Endothelial cell (in vitro differentiated cells): ENCODE measurements at places on chromosomes 4 and X.

DNA sequence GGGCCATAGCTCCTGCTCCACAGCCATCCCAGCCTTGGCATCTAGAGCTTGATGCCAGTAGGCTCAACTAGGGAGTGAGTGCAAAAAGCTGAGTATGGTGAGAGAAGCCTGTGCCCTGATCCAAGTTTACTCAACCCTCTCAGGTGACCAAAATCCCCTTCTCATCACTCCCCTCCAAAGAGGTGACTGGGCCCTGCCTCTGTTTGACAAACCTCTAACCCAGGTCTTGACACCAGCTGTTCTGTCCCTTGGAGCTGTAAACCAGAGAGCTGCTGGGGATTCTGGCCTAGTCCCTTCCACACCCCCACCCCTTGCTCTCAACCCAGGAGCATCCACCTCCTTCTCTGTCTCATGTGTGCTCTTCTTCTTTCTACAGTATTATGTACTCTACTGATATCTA lies 73.5 kb downstream of the MSN start:
- no peak for DNase-seq

DNA sequence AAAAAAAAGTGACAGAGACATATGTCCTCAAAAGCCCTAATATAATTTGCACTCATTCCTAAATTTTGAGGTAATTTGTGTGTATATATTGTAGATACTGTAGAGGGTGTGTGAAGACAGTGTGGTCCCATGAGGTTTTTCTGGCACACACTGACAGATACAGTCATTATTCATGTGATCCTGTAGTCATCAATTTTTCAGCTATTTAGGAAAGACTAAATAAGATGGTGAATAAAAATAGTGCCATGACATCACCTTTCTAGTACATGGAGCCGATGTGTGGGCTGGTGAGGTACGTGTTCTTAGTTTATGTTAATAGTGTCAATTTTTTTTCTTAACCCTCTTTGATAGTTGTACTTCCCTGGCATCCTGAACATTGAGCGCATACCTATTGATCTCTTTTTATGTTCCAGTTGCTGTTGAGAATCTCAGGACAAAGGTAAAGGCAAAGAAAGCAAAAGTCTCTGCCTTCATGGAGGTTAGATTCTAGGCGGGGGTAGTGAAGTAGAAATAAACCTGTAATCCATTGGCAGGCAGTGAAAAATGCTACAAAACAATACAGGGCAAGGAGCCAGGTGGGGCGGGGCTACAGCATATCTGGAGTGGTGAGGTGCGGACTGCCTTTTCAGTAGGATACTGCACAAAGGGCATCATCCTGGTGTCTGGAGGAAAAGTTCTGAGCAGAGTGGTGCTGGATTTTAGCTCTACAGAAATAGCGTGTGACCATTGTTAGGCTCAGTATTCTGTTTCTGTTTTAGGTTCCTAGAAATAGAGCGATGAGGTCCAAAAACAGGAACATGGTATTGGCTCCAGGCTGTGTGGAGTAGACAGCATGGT lies 93.8 kb downstream of the ARHGAP10 start:
- no peak for DNase-seq

DNA sequence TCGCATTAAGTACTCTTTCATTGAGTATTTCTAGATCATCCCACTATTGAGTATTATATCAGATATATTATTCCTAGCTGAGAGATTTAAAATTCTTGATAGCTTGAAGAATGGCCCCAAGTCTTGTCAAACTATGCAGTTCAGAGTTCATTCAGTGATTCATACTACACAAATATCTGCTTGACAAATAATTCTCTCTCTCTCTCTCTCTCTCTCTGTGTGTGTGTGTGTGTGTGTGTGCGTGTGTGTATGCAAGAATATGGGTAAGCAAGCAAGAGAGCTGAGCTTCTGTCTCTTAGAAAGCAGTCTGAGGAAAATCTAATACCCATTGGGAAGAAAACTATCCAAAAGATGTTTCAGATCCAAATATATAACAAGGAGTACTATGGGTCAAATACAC lies 142.0 kb downstream of the SLC10A7 start:
- DNase-seq, result no peak

- no peak for DNase-seq
Measured at GRCh38 chr4:145437466-145437865, 44.2 kb upstream of the SMAD1 start.

DNA sequence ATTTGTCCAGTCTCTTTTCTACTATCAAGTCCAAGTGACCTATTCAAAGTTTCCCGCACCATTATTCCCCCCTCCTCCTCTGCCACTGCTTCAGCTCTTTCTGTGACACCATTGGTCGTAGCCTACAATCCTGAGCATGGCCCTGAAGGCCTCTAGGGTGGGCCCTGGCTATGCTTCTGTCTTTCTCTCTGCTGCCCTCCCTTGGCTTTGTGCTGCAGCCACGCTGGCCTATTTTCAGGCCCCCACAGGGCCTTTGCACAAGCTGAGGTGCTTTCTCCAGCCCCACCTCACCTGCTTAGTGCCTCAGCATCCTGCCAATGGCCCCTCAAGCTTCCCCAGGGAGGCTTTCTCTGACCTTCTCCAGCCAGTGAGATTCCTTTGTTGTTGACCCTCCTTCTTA lies 156.5 kb downstream of the NHS start:
- no peak for DNase-seq

DNA sequence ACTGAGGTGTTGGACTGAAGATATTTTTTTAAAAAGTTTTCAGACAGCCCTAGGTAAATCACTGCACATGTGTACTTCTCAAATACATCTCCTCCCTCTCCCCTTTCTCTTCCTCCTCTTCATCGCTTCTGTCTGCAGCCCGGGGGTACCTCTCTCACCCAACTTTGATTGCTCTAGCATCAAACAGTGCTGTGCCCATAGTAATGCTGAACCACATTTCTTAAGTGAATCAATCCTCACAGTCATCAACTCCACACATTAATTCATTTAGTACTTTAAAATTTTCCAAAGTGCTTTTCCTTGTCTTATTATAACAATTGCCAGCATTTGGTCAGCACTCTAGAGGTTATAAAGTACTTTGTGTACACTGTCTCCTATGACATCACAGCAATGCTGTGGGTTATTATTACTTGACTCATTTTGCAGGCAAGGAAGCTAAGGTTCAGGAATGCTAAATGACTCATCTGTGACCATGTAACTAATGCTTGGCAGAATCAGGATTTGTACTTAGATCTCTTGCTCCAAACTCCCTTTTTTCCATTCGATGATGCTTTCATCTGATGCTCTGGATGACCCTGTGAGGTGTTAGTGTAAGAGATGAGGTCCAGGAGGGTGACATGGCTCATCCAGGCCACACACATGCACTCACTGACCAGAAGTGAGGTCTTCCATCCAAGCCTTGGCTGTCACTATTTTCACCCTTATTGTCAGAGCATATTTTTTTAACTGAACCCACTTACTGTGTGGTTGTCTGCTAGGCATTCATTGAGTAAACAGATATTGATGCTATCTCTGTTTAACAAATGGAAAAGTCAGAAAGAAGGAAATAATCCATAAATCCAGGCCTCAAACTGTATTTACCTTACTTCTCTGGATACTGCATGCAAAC lies 58.8 kb downstream of the RHOH start:
- no peak for DNase-seq

GRCh38 chrX:9775930-9776329 lies 10.3 kb upstream of the GPR143 start:
- DNase-seq, result no peak

DNA sequence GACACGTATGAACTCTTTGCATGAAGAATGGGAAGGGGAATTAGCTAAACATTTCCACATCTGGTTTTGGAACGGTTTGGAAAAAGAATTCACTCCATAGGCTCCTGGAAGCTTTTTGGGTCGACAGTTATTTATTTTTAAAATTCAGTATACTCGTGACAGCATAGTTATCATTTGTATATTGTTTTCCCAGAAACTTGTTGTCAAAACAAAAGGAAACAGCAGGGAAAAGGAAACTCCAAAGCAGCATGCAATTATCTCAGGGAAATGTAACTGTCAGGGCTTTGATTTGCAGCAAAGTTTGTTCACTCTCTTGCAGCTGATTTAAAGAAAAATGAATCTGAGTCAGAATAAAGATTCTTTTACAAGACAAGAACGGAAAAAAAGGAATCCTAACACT lies 86.5 kb downstream of the PLAC1 start:
- no peak for DNase-seq

GRCh38 chr4:112515198-112516065 lies 548 bp downstream of the NEUROG2 start:
- DNase-seq, result peak; percentile 51

GRCh38 chr4:164648151-164648848 lies 105.6 kb upstream of the SMIM31 start:
- DNase-seq, result no peak

DNA sequence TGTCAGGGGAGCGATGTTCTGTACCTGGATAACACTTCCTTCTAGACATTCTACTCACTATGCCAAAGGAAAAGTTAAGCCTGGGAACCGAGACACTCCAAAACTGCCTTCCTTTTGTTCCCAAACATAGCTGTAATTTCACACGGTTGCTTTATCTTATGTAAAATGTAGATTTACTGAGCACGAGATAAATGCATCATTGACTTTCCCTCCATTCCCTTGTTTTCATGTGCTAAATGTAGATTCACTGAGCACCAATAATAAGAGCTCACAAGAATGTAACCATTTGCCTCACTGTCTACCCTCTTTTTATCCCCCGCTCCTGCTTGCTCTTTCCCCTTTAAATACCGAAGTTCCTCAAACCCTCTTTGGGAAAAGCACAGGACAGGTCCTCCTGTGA lies 10.7 kb upstream of the PPEF2 start:
- no peak for DNase-seq

DNA sequence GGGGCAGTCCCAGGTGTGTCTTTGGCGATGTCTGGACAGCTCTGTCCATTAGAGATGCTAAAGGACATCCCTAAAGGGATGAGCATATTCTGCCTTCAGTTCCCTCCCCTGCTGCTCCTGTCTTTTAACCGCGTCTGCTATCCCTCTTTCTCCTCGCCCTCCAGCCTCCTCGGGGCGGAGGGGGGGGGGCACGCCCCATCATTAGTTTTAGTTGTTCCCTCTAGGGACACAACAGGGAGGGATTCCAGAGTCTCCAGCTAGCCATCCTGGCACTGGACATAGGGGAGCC lies 1.1 kb downstream of the MSL3 start:
- DNase-seq, result no peak

DNA sequence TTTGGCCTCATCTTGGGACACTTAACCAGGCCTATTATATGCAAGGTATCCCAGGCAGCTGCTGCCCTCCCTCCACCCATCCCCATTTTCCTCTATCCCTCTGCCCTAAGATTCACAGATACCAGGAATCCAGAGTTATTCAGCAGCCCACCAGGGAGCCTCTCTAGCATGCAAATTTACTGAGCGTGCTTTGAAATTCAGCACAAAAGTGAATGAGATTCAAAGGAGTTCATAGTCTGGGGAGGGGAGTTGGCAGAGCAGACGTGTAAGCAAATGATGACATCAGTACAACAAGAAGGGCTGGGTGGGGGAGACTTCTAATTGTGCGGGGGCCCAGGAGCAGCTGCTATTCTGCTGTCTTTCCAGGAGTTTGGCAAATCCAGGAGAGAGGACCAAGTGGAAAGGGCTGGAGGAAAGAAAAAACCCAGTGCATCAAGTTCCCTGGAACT lies 1.7 kb upstream of the MTM1 start:
- no peak for DNase-seq

DNA sequence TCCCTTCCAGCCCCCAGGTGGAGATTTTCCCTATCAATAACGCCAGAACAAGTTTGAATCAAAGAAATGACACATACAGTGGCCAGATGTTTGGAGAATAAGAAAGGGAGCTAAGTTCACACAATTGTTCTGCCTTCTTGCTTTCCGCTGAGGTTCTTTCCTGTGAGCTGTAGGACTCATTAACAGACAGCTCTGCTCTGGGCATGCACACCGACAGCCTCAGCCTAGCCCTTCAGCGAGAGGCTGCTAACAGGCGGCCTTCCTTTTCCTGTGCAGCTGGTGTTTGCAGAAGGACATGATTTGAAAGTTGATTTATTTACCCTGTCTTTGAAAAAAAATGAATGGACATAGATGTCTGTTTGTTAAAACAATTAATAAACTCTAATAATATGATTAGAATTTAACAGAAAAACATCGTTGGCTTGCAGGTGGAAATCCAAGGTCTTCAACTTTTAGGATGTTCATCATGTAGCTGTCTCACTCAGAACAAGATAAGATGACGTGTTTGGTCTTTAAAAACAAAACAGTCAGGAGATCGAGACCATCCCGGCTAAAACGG lies 183.3 kb downstream of the KDR start:
- DNase-seq, result peak; percentile 64

DNA sequence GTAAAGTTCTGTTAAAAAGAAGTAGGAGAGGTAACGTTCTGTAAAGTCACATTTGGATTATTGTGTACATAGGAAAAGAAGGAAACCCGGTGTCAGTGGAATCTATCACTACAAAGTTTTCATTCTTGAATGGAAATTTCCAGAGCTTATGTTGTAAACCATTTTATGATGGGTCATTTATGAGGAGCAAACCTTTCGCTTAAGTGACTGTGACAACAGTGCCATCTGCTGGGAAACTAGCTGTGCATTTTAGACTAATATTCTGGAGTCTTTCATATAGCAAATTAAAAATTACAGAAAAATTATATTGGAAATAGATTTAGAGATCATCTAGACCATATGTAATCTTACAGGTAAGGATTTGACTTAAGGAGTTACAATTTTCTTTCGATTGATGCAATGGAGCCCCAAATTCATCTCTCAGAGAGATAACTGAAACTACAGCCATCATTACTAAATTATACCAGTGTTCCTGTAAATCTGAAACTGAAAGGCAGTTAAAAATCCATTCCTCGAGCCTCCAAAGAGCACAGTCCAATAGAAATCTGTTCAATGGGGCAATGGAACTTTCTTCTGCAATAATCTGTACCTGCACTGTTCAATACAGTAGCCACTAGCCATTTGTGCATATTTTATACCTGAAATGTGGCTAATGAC lies 26.9 kb downstream of the ASB9 start:
- DNase-seq, result peak; percentile 6

DNA sequence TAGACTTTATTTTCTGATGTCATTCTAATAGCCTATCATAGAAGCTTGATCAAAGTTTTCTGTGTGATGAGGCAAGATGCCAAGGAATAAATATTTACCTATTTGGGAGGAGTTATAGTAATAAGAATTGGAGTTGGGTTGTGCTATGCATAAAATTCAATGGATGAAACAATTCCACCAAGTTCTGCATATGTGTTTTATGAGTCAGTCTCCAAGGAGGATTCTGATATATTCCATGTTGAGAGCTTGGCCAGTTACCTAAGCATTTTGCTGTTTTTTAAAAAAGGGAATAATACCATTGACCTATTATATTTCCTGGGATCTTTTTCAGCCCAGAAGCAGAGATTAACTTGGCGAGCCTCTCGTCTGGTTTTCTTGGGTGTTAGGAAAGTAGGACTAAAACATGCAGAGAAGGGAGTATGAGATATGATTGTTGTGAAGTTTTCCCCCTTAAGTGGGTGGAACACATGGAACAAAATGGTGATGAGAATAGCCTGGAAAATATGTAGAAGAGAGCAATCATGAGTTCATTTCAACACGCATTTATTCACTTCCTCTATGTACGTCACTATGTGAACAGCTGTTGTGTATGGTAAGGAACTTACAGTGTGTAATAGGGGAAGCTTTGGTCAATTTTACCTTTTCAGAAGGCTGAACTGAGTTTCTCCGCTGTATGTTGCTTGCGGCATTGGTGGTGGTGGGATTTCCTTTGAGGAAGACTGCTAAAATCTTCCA lies 39.2 kb downstream of the POLA1 start:
- DNase-seq, result no peak
